ENCODE measurements at places on chromosomes 7 and 10.

DNA sequence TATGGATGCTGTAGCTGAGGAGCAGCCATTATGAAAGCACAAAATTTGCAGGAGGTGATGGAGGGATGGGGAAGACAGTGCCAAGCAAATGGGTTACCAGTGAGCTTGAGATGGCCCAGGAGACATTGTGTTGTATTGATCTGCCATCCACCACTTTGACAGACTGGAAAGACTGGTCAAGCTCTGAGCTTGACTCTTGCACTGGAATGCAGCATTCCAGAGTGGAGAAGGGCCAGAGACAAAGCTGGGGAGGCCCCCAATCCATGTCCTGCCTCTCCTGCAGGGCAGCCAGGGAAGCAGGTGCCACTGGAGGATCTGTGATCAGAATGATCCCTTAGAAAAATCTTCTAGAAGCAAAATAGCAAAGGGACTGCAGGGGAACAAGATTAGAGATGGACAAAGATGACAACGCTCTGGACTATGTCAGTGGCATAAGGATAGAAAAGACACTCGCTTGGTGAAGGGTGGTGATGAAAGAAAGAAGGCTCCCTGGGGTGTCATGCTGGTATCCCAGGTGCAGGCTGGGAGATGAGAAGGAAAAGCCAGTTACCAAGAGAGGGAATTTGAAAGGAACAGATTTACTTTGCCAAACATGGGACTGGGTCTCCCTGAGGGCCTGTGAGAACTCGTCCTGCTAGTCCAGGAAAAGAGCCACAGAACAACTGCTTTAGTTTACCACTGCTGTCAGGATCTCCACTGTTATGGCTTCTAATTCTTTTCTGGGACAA, 5.0 kb downstream of the GSDME start:
- no peak for DNase-seq

DNA sequence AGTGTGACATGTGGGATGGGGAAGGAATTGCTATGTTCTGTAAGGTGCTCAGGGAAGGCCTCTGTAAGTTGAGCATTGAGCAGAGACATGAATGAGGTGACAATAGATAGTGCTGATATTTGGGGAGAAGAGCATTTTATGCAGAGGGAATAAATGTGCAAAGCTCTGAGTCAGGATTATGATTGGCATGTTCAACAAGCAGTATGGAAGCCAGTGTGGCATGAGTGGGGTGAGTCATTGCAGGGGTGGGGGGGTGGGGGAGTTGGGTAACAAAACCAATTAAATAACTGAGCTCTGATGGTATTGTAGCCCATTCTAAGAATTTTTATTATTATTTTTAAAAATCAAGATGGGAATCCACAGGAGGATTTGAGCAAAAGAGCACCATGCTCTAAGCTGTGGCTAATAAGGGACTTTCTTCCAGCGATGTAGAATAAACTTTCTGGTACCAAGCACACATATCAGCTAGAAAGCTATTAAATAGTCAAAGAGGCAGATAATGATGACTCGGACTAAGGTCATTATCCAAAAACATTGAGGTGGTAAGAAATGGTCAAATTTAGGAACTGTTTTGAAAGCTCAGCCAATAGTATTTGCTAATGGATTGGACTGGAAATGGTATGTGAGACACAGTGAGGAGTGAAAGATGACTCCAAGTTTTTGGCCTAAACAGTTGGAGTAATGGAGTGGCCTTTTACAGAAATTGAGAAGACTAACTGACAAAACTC, 96.4 kb downstream of the PRKG1 start:
- DNase-seq = no peak

GRCh38 chr7:131100357-131101054, 227.2 kb upstream of the MKLN1 start:
- DNase-seq = no peak

DNA sequence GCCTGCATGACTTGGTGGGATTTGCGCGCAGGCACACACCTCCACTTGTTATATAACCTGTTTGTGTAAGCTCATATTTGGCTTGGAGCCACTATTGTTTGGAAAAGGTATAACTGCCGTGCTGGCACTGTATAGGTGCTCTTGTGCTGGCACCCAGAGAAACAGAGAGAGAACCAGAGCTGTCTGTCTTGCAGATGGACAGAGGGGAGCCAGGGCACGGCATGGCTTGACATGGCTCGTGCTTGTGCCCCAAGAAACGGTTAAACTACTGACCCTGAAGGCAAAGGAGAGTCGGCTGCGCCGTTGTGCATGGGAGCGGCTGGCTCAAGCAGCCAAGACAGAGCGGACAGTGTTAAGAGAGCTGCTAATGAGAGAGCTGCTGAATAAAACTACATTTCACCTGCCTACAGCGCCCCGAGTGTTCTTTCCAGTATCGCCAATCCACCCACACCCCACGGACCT, 23.2 kb downstream of the RAPGEF5 start:
- no peak for DNase-seq

GRCh38 chr10:62842983-62843382, 26.8 kb upstream of the EGR2 start:
- DNase-seq = no peak

GRCh38 chr10:101095550-101096213, 33.9 kb downstream of the KAZALD1 start:
- peak; percentile 60 for DNase-seq

DNA sequence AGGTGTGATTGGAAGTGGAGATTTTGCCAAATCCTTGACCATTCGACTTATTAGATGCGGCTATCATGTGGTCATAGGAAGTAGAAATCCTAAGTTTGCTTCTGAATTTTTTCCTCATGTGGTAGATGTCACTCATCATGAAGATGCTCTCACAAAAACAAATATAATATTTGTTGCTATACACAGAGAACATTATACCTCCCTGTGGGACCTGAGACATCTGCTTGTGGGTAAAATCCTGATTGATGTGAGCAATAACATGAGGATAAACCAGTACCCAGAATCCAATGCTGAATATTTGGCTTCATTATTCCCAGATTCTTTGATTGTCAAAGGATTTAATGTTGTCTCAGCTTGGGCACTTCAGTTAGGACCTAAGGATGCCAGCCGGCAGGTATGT, 13.6 kb downstream of the STEAP2 start:
- no peak for DNase-seq

GRCh38 chr10:96691761-96692160, 28.6 kb downstream of the PIK3AP1 start:
- no peak for DNase-seq

DNA sequence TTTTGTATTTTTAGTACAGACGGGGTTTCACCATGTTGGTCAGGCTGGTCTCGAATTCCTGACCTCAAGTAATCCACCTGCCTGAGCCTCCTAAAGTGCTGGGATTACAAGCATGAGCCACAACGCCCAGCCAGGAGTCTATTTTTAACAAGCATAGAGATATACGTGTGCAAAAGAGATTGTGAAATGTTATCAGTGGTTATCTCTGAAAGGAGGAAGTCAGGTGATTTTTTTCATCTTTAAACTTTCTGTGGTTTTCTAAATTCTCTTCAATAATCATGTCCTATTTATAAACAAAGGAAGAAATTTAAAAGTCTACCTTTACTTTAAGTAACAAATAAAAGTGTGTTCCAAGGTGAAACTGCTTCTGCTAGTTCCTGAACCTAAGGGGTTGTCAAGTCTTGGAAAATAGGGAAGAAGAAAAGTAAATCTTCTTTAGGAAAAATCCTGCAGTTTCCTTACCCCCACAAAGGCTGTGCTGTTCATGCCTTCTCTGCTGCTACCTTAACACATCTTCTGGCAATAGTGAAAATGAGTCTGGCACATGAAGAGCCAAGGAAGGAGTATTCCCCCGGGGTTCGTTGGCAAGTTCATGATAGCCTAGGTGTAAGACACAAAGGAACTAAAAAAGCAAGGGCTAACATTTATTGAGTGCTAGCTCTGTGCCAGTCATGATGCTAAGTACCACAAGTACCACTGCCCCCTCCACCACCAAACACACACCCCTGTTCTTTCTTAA, 51.1 kb downstream of the CYP26A1 start:
- no peak for DNase-seq

GRCh38 chr10:109898666-109899355, 24.5 kb downstream of the XPNPEP1 start:
- DNase-seq = no peak

DNA sequence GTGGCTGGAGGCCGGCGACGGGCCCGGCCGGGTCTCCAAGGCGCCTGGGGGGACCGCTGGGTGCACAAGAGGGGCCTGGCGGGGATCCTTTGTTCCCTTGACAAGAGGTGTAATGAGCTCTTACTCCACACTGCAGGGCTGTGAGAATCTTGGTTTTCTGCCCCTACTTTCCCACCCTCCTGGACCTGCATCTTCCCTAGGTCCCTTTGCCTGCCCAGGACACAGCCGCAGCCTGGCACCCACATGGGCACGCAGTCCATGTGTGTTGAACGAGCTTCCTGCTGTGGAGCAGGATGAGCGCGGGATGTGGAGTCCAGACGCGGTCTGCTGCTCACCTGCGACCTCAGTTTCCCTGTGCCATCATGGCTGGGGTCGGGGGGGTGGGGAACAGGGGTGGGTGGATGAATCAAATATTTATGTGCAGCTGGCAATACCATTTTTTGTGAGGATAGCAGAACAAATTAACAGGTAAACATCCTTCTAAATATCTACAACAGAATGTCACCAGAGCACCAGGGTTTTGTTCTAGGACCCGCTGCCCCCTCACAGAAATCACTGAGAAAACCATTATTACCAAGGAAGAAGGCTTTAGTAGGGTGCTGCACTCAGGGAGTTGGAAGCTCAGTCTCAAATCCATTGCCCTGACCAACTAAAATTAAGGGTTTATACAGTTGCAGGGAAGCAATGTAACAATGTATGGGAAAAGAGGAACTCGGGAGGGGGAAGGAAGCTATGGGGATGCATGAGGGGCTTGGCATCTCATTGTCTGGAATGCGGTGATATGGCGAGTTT, 474 bp upstream of the NSMCE4A start:
- DNase-seq = no peak

- DNase-seq = no peak
Observed at GRCh38 chr10:118521415-118522117, 73.9 kb downstream of the PRLHR start.

- DNase-seq = no peak
Observed at GRCh38 chr7:116148626-116149025, 61.7 kb upstream of the TES start.

DNA sequence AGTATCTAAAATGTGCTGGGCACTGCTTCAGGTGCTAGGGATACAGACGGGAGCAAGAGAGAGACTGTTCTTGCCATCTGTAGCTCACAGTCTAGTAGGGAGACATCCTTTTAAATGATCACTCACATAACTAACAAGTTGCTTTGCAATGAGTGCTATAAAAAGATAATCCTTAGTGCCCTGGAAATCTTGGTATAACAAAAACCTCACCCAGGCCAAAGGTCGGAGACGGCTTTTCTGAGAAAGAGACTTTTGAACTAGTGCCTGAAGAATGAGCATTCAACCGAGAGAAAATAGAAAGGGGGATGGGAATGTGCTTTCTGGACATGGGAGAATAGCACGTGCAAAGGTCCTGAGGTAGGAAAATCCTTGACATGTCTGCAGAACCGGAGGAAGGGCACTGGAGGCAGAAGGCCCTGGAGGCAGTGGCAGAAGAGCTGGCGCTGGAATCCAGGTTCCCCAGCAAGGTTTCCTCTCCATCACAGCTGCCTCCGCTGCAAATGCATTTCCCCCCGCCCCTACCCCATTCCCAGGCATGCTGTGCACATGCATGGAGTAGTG, 89.4 kb downstream of the COL13A1 start:
- DNase-seq = no peak

- DNase-seq = no peak
Observed at GRCh38 chr7:149633976-149634945, 136.7 kb upstream of the ZNF746 start.

DNA sequence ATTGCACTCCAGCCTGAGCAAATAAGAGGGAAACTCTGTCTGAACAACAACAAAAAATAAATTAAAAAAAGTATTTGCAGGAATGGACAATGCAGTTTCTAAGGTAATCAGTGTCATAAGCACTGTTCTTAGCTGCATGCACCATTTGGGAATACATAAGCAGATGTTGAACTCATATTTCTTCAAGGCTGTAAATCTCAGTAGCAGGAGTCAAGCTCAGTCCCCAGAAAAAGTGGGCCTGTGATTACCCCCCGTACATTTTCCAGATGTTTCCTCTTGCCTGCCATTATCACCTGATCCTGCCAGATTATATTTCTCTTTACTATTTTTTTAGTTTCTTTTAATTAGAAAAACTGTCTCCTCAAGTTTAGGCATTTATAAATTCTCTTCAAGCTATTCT, 667.6 kb upstream of the ANKRD30A start:
- no peak for DNase-seq

GRCh38 chr7:27992755-27993493, 187.7 kb downstream of the JAZF1 start:
- no peak for DNase-seq

GRCh38 chr10:91196268-91197048, 24.0 kb upstream of the PCGF5 start:
- DNase-seq = no peak

GRCh38 chr7:135597926-135598305, 40.2 kb downstream of the NUP205 start:
- DNase-seq = no peak

DNA sequence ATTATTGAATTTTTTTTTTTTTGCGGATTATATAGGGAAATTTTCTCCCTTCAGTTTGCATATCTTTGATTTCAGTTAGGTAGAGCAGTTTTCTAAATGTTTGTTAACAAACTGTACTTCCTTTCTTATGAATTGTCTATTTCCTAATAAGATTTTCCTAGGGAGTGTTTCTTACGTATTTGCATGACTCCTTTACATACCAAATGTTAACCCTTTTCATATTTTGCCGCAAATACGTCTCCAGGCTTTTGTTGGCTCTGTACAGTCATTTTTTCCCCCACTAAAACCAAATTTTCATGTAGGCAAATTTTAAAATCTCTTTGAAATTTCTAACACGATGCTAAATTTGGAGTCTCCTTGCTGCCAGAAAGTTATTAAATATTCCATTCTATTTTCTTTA, 1.9 kb upstream of the FRAT2 start:
- DNase-seq = no peak

DNA sequence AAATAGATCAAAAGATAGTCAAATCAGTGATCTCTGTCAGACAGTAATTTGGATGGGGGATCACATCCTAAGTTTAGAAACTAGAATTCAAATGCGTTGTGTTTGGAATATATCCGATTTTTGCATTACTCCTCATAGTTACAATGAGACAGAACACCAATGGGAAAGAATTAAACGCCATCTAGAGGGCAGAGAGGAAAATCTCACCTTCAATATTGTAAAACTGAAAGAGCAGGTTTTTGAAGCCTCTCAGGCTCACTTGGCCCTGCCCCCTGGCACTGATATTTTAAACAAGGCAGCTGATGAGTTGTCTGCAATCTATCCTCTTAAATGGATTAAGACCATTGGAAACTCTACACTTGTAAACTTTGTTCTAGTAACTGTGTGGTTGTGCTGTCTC, 17.7 kb downstream of the FRG2B start:
- no peak for DNase-seq

- no peak for DNase-seq
Observed at GRCh38 chr10:43693602-43694001, 44.9 kb upstream of the ZNF32 start.

- DNase-seq = no peak
Observed at GRCh38 chr10:14477408-14477710, 146.6 kb upstream of the FRMD4A start.

GRCh38 chr7:51666266-51666665, 349.7 kb upstream of the COBL start:
- DNase-seq = no peak

All from T-helper 17 cell (primary cell).